ENCODE measurements at places on chromosomes 6 and 20. TPM values are rescaled to one million over a fixed set of nuclear protein-coding genes. Genes with fewer than 3 reads are reported as not detected.

GLYATL3 gene
- not detected for total RNA-seq

ZBTB12 gene
- total RNA-seq = 1.9 TPM

TRAPPC3L gene
- not detected for total RNA-seq

NPEPL1 gene
- 26.8 TPM for total RNA-seq

ADGRB3 gene
- total RNA-seq = 1.1 TPM

EYA2 gene
- total RNA-seq = 12.5 TPM

USP49 gene
- 3.4 TPM for total RNA-seq

OR2B6 gene
- total RNA-seq = not detected

GJA1 gene
- 90.1 TPM for total RNA-seq

PRRT1 gene
- total RNA-seq = 1.3 TPM

TMX4 gene
- 61.9 TPM for total RNA-seq

ANKRD6 gene
- 23.7 TPM for total RNA-seq

LY86 gene
- 8.3 TPM for total RNA-seq

DNAH8 gene
- not detected for total RNA-seq

GNMT gene
- total RNA-seq = 0.32 TPM

SNAI1 gene
- total RNA-seq = 5.0 TPM

MOG gene
- not detected for total RNA-seq

PBOV1 gene
- not detected for total RNA-seq

IL17F gene
- not detected for total RNA-seq

PLCB4 gene
- total RNA-seq = 17.7 TPM

RAET1L gene
- not detected for total RNA-seq

CDH4 gene
- total RNA-seq = not detected

PRR18 gene
- not detected for total RNA-seq

All from breast epithelium (tissue), 4 donors.